ENCODE measurements at places on chromosomes 4 and X.

- DNase-seq, result peak; percentile 81
Observed at GRCh38 chr4:86977621-86978184, 42.9 kb downstream of the AFF1 start.

DNA sequence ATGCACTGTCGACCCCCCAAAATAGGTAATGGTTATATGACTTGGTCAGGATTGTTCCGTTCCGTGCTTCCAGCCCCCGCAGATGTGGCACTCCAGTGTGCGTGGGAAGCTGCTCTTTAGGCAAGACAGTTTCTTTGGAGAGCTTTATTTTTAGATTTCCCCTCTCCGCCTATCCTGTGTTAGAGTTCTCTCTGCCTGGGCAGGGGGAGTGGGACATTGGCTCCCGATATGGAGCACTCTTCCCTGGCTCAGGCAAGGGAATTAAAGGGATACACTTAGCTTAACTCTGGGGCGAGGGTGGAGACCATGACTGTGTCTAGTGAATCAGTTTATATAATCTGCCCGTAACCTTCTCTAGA, 36.0 kb downstream of the DLG3 start:
- DNase-seq, result no peak

DNA sequence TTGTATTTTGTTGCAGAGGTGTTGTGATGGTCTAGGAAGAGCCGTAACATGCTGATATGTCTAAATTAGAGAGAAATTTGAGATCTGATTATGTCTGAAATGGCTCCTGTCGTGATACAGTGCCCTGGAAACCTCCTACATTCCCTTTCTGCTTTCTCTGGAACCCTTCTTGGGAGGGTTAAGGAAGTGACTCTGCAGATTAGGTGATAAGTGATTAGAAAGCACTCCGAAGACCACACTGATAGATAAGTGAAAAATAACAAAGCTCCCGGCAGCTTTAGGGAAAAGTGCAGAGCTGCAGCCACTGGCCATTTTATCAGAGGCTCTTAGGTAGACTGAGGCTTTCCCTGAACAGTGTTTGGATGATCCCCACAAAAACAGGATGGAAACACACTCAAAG, 110.6 kb downstream of the MGST2 start:
- no peak for DNase-seq

DNA sequence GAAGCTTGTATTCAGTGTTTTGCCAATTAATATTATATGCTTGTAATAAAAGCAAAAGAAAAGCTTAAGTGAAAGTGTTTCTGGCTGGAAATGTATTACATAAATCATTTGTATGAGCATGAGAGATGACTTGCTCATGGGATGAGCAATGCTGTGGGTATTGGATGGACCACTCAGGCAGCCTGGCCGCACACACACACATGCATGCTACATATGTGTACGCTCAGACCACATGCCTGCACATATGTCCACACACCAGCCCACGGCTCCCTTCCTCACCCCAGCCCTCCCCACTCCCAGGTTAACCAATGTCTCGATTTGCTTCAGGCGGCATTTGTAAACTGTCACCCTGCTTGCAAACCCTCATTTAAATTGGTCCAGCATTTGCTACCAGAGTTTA, 55.9 kb downstream of the CPLX1 start:
- DNase-seq, result no peak

DNA sequence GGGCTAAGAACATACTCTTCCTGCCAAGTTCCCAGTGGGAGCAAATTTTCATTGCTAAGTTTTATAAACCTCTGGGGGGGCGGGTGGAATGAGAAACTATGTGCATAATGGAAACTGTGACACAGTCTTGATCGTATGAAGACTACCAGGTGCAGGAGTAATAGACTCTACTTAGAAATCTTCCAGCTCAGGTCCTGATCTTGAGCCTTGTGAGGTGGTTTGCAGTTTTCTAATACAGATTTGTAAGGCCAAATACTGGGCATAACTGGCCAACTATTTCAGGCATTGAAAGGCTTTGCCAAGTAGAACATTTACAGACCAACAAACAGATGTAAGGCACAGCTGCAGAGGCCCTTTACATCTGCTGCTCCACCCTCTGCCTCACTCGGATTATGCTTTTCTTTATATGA, 89.7 kb upstream of the CBR4 start:
- DNase-seq, result peak; percentile 93

- DNase-seq, result peak; percentile 80
Observed at GRCh38 chr4:38082424-38083385, 122.5 kb downstream of the PTTG2 start.

- no peak for DNase-seq
Observed at GRCh38 chrX:106672527-106672926, 54.0 kb upstream of the RNF128 start.

DNA sequence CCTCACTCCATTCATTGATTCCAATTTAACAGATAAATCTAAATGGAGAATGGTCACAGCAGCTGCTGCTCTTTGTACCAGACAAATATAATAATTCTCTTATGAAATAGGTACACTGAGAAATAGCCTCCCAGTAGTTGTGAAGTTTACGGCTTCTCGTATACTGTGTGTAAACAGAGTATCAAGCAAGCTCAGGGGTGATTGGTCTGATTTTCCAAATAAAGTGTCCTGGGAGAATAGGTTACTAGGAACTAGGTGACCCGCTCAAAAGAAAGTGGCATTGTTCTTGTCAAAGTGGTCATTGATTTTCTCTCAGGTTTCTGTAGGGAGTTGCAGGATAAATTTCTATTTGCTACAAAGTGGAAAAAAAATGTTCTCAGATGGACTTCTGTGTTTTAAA, 838.2 kb downstream of the RAPGEF2 start:
- DNase-seq, result no peak

GRCh38 chrX:21691512-21692018, 33.4 kb upstream of the KLHL34 start:
- DNase-seq, result no peak

- DNase-seq, result no peak
Observed at GRCh38 chrX:2540426-2540947, 39.7 kb upstream of the DHRSX start.

DNA sequence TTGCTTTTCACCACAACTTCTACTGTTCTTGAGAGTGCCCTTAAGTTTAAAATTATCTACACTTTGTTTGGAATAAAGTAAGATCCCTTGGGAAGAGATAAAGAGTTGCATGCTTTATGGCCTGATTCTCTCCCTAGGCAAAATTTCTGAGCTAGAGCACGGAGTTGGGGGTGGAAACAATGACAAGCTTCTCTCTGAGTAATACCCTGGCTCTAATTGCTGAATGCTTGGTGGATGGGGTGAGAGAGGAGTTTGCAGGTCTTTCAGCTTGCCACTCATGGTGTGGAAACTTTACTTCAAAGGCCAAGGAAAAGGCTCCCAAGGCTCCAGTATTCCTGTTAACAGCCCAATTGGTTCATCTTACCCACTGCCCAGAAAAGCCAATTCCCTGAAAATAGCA, 26.1 kb upstream of the PRDM8 start:
- DNase-seq, result peak; percentile 37

- DNase-seq, result peak; percentile 15
Observed at GRCh38 chrX:100979881-100980607, 10.5 kb downstream of the ARL13A start.

- no peak for DNase-seq
Observed at GRCh38 chr4:47713129-47713834, 124.6 kb downstream of the CORIN start.

- no peak for DNase-seq
Observed at GRCh38 chr4:184596044-184596616, 53.1 kb downstream of the CASP3 start.

DNA sequence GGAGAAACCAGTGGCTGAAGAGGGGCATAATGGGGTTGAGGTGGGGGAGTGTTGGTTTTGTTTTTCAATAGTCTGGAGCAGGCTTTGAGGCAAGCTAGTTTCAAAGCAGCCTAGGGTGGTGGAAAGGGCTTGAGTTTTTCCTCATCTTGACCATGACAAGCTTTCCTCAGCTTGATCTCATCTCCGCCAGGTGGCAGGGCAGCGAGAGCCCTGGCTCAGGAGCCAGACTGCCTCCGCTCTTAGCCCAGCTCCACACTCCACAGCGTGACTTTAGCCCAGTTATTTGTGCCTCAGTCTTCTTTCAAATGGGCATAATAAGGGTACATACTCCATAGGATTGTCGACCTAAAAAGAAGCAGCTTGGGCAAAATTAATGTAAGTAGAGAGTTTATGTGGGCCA, 29.9 kb upstream of the SOWAHD start:
- DNase-seq, result no peak

GRCh38 chr4:183988874-183989273, 83.8 kb downstream of the STOX2 start:
- DNase-seq, result no peak

GRCh38 chr4:3212391-3213105, 36.4 kb upstream of the MSANTD1 start:
- DNase-seq, result no peak

Measured in astrocyte of the spinal cord (primary cell).